ENCODE measurements at places on chromosomes 12 and 14.

DNA sequence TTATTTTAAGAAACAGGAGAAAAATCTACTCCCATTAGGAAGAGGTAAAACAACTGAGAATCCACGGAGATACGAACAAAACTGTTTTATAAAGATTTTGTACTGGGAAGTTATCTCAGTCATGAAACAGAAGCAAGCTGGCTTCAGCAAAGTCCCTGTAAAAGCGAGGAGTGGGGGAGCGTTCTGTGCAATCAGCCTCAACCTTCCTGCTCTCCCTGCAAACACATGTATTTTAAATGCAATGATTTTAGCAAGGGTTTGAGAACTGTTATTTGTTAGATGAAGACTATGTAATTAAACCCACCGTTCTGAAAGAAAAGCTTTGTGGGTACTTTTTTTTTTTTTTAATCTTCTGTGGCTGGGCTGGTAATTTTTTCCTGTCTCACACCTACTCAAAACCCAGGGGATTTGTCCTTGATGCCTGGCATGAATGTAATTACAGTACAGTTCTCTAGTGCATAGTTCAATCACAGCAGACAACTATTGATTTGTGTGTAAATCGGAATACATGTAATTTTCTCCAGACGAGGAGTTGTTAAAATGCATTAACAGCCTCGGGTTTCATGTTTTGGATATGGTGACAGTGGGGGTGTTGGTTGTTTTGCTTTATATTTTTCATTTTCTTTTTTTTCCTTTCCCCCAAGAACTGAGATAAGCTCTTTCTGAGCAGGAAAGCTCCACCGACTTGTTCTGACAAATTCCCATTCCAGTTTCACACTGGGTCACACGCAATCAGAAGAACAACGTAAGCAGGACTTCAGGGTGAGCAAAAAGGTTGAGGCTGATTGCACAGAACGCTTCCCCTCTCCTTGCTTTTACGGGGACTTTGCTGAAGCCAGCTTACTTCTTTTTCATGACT, 153.6 kb downstream of the PHLDA1 start:
- DNase-seq = peak; percentile 20

DNA sequence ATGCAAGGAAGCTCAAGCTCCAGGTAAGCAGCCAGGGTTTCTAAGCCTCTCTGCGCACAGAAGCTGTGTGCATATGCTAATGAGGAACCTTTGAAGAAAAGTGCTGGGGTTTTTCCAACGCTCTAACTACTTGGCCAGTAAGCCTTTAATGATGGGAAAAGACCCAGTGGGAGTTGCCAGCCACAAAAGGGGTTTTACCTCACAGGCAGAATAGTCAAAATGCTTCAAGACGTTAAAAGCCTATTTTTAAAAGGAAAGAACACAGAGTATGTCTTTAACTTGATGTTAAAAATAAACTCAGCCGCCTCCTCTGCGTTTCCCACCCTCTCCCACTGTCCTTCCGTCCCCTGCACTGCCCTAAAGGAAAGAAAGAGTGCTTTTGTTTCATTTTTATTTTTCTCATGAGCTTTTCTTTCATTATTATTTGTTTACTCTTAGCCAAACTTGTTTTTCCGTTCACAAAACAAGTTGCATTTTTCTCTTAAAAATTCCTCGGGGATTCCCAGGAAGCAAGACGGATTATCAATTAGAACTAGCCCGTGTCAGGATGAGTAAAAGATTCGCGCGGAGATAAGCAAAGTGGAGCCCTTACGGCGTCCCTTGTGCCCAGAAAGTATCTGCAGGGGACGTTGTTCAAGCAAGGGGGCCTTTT, 209.8 kb upstream of the NUDT4 start:
- no peak for DNase-seq

GRCh38 chr14:65346895-65347294, 65.6 kb upstream of the FUT8 start:
- no peak for DNase-seq

- no peak for DNase-seq
These were observed 215.8 kb downstream of the PCNX1 start for GRCh38 chr14:71122866-71123565.

GRCh38 chr14:31752867-31753661, 191.9 kb downstream of the NUBPL start:
- no peak for DNase-seq

GRCh38 chr12:5094551-5094950, 50.9 kb downstream of the KCNA5 start:
- no peak for DNase-seq

DNA sequence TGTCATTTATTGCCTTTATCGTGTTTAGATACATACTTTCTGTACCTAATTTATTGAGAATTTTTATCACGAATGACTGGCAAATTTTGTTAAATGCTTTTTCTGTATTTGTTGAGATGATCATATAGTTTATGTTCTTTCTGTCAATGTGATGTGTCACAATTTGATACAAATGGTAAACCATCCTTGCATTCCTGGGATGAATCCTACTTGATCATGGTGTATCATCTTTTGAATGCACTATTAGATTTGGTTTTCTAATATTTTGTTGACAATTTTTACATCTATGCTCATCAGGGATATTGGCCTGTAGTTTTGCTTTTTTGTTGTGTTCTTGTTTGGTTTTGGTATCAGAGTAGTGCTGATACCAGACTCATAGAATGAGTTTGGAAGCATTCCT, 185.1 kb downstream of the NUBPL start:
- DNase-seq = no peak

- no peak for DNase-seq
These were observed 24.3 kb downstream of the CMA1 start for GRCh38 chr14:24483604-24484252.

DNA sequence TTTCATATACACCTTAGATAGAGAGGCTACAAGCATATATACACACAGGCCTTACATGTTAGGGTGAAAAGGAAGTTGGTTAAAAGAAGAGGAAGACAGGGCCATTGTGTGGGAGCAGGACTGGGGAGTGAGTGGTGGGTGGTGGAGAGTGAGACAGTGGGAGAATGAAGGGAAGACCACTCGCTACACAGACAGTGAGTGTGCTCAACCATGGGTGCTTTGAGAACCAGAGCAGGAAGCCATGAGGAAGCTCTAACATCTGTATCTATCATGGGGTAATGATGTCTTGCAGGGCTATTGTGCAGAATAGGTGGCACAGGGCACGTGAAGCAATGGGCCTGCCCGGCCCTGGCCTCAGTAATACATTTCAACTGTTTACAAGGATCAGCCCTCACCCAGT, 11.4 kb upstream of the KRT74 start:
- DNase-seq = no peak

DNA sequence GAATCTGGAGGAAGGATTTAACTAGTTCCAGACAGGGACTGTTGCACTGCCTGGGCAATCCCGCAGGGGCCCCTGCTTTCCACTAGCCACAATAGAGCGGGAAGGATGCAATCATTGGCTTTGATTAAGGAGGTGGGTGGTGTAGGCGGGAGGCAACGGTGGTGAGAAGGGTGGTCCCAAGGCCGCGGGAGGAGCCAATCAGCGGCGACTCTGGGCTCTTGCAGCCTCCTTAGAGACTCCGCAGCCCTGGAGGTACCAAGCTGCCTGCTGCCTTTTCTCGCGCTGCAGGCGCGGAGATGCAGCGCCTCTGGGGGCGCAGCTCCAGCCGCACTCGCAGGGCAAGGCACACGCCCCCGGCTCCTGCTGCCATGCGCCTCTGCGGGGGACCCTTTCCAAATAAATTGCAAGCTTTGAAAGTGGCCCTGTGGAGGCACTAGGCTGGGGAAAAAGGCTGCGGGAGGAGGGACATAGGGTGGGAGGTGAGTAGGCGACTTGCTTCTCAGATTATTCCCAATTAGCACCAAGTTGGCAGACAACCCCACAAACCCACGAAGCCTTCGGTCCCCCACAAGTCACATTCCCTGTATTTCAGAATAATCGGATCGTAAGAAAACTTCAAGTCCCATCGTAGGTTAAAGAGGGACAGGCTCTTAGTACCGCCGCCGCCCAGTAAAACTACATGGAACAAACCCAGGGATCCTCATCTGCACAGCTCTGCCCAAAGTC, 858 bp upstream of the KCNA1 start:
- DNase-seq = peak; percentile 69

All from COR-L47 (cell line).